ENCODE measurements at places on chromosomes 4 and X. TPM values are rescaled to one million over a fixed set of nuclear protein-coding genes. Genes with fewer than 3 reads are reported as not detected.

CXorf58 gene
- total RNA-seq: not detected

BGN gene
- total RNA-seq: 175 TPM

SPANXA2 gene
- total RNA-seq: not detected

MBNL3 gene
- total RNA-seq: 10.0 TPM

DNA sequence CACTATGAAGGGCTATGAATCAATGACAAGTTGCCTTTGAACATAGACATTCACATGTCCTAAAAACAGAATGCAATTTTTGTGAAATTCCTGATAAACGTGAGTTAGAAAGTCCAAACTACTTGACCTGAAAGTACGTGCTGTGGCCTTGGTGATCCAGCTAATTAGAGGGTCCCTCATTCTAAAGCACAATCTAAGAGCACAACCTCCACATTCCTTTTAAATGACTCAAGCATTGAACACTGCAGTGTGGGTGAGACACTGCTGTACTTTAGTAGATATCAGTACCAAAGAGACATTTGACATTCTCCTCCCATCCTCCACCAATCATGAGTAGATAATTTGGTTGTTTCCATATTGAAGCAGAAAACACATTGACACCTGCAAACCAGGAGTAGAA is 73.5 kb downstream of the FAM47B start:
- DNase-seq: no peak

DNA sequence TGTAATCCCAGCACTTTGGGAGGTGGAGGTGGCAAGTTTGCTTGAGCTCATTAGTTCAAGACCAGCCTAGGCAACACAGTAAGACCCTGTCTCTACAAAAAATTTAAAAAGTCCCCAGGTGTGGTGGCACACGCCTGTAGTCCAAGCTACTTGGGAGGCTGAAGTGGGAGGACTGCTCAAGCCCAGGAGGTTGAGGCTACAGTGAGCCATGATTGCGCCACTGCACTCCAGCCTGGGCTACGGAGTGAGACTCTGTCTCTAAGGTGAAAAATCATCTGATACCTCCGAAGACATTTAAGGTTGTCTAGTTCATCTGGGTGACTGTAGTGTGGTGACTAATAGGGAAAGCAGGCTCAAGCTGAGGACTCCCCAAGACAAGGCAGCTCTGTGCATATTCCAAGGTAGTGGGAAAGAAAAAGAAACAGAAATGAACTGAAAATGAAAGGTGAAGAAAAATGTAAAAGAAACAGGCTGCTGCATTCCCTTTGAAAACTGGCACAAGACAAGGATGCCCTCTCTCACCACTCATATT is 23.3 kb downstream of the FRYL start:
- no peak for DNase-seq

GRCh38 chrX:154809939-154810665 is 4.8 kb upstream of the MPP1 start:
- DNase-seq: no peak

GRCh38 chr4:67750691-67751090 is 3.5 kb downstream of the GNRHR start:
- DNase-seq: no peak

GRCh38 chr4:7944599-7945220 is 5.0 kb upstream of the AFAP1 start:
- DNase-seq: no peak

- no peak for DNase-seq
These were observed 8.2 kb downstream of the SLC38A5 start for GRCh38 chrX:48461830-48462229.

DNA sequence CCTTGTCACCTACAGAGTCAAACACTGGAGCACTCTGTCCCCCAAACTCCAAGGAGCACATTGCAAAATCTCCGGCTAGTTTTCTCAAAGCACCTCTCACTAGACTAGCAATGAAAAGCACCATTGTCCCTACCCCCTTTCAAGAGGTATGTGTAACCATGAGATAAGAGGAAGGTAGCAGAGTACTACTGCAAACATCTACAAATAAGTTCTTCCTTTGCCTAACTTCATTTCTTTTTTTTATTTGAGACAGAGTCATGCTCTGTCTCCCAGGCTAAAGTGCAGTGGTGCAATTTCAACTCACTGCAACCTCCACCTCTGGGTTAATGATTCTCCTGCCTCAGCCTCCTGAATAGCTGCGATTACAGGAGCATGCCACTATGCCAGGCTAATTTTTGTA is 17.7 kb downstream of the PPP4R3C start:
- no peak for DNase-seq

DNA sequence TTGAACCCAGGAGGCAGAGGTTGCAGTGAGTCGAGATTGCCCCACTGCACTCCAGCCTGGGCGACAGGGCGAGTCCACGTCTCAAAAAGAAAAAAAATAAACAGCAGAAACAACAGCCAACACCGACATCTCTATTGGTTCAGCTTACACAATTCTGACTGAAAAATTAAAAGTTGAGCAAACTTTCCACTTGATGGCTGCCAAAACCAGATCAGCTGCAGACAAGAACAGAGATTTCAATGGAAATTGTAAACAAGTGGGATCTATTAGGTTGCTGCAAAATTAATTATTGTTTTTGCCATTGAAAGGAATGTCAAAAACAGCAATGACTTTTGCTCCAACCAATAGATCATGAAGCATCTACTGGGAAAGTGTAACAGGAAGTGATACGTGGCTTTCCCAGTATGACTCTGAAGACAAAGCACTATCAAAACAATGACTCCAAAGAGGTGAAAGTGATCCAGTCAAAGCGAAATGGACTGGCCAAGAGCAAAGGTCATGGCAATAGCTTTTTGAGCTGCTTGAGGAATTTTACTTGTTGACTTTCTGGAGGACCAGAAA is 26.3 kb downstream of the UPF3B start:
- DNase-seq: no peak

- no peak for DNase-seq
These were observed 298.4 kb upstream of the ANKRD50 start for GRCh38 chr4:125010796-125011503.

- DNase-seq: no peak
These were observed 88.8 kb downstream of the FMR1NB start for GRCh38 chrX:148069759-148070503.

GRCh38 chrX:56233100-56233499 is 944 bp downstream of the KLF8 start:
- DNase-seq: no peak

- no peak for DNase-seq
These were observed 344.1 kb downstream of the PCDH10 start for GRCh38 chr4:133493241-133493640.

DNA sequence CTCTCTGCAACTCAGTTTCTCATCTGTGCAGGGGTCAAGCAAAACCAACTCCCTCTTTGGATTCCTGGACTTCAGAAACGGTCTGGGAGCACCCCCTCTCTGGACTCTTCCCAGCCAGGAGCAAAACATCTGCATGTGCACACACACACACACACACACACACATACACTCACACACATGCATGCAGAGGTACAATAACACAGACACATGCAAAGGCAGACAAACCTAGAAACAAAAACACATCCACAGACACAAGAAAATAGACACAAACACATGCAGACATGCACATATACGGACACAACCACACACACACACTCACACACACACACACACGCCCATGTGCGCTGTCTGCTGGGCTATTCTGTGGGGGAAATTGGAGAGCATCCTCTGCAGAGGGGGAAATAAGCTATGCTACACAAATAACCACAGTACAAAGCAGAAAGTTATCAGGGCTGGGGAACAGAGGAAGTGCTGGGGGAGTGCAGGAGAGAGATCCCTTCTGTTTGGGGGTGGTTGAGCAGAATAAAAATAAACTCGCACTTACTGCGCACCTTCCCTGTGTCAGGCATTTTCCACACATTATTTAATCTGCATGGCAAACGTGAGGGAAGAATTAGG is 19.9 kb downstream of the IQSEC2 start:
- DNase-seq: peak; percentile 44

All from cardiac septum (tissue), 1 donor.